ENCODE measurements at places on chromosomes 16 and 17. TPM values are rescaled to one million over a fixed set of nuclear protein-coding genes. Genes with fewer than 3 reads are reported as not detected.

DNA sequence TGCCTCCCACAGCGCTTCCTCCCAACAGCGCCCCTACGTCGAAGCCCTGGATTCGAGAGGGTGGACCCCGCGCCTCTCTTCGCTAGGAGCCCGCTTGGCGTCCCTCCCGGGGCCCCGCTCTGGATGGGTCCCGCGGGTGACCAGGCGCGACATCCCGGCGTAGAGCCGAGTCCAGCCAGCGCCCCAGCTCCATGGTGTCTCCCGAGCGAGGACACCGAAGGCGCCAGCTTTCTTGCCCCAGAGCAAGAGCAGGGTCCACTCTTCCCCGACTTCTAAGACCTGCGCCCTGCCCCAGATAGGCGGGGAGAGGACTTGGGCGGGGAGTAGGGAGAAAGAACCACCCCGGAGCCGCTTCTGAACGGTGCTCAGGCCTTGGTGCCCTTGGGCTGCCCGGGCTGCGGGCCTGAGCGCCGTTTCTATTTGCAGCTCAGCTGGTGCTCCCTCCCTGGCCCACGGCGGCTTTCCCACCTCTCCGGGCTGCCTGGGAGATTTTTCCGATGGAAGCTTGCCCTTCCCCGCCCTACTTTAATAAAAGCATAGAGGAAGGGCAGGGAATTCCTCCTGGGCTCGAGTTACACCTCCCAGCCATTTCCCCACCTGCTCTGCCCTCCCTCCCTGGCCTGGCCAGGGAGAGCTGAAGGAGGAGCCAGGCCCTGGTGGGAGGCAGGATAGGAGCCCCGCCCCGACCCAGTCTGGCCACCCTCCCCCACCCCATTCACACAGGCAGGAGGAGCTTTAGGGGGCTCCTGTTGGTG lies 1.8 kb downstream of the MMP15 start:
- DNase-seq = no peak

DNA sequence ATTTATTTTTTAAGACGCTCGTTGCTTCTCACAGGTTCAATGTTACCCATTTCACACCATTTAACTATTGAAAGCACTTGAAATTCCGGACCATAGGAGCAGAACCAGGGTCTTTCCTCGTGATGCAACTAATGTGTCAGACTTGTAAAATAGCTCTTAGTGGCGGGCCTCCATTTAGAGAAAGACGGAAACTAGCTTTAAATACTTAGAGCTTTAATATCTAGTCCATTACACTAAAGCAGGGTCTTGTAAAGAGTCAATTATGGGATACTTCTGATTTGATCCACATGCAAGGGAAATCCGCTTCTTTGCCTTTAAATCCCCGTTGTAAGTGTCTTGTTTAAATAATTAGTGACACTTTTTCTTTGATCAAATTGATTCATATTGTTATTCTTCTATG lies 56.6 kb downstream of the NACA2 start:
- no peak for DNase-seq

DNA sequence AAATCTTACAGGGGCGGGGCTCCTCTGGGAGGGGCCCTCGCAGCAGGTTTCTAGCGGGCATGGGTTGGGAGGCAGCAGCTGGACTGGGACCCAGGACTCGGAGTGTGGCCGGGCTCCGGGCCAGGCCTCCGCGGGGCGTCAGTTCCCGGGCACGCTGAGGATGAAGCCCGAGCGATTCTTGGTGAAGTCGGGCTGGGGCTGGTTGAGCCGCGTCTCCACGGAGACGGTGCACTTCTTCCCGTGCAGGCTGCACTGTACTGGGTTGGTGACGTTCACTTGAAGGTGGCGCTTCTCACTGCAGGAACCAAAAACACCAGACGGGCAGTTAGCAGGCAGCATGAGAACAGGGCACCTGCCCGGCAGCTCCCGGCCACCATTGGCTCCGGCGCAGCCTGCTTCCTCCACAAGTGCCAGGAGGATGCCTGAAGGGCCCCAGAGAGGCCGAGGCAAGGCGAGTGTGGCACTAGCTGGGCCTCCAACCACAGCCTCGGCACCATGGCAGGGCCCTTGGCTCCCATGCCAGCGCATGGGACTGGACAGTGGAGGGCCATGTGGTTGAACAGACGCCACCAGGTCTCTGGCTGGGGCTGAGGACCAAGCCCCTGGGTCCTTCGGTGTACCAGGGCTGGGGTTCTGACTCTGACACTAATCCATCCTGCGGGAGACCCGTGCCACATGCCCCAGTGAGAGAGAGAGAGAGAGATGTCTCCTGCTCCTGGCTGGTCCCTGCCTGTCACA lies 8.0 kb downstream of the CDK5R1 start:
- DNase-seq = no peak

Gene HIC1
- 14.3 TPM for polyA plus RNA-seq

DNA sequence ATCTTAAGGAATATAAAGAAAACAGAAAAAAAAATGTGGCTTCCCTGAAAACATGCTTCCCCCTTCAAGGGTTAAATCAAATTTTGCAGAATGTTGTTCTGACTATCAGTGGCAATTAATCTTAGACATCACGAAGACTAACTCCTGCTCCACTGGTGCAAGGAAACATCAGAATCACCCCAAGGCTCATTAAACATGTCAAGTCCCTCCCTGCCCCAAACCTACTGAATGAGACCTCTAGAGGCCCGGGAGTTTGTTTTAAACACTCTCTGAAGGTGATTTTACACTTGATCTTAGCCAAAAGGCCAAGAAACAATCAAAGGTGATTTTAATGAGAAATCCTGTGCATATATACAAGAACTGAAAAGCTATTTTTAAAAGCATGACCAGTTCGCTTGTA lies 18.3 kb downstream of the PSME3IP1 start:
- no peak for DNase-seq

DNA sequence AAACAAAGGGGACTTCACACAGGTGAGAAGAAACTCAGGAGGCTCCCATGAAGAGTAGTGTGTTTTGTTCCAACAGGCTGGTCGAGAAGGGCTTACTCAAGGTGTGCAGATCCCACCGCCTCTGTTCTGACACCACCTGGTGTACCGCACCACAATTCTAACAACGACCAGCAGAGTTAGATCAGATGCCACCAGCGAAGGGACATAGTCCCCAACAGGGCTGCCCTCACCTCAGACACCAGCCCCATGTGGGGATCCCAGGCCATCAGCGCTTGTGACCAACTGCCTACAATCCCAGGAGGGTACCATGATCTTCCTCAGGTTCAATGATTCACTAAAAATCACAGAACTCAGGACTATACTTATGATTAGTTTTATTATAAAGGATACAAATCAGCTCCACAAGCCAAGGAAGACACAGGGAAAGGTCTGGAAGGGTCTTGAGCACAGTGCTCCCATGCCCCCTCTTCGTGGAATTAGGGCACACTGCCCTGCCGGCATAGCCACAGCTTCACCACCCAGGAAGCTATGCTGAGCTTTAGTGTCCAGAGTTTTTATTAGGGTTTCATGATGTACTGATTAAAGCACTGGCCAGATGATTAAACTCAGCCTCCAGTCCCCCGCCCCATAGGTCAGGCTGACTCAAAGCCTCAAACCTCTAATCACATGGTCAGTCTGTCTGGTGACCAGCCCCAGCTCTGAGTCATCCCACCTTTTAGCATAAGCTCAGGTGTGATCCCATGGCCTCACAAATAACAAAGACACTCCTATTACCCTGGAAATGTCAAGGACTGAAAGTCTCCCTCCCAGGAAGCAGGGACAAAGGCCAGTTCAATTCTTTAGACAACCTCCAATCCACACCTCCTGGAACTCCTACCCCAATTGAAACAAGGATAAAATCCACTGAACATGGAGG lies 26.0 kb downstream of the TRIM25 start:
- DNase-seq = no peak

Gene ABAT
- polyA plus RNA-seq = 12.0 TPM

- DNase-seq = no peak
Measured at GRCh38 chr17:44905006-44906000, 6.1 kb upstream of the EFTUD2 start.

DNA sequence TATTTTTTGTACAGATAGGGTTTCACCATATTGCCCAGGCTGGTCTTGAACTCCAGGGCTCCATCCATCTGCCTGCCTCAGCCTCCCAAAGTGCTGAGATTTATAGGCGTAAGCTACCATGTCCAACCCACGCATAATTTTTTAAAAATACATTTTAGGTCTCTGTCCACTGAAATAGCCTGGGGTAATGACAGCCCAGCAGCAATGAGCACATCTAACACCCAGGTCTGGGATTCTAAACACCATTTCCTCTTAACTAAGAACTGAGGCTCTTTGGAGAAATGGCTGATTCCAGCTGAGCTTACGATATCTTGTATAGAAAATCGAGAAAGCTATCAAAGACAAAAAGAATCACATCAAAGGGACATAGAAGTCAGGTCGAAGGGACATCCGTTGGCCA lies 245.3 kb downstream of the PARN start:
- DNase-seq = no peak
